ENCODE measurements at places on chromosomes 11 and 22.

- no peak for DNase-seq
These were observed 4.9 kb upstream of the ATP6V1E1 start for GRCh38 chr22:17633217-17633997.

GRCh38 chr11:119845305-119845704 is 116.3 kb upstream of the NECTIN1 start:
- DNase-seq = no peak

GRCh38 chr11:120330045-120330444 is 4.9 kb downstream of the TLCD5 start:
- DNase-seq = no peak

DNA sequence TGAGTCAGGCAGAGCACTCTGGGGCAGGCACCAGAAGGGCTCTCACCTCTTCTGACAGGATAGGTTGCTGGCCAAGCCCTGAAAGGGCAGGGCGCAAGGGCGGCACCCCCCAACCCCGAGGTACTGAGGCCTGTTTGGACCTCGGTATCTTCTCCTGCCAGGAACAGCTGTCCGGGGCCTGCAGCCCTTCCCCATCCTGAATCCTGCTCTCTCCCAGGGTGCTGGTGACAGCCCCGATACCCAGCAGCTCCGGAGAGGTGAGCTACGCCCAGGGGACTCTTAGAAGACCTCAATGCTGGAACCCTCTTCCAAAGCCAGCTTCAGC is 79.1 kb downstream of the PHF21B start:
- no peak for DNase-seq

GRCh38 chr22:45251825-45252224 is 11.1 kb upstream of the KIAA0930 start:
- no peak for DNase-seq

GRCh38 chr22:35582218-35582860 is 34.8 kb downstream of the MB start:
- DNase-seq = no peak

DNA sequence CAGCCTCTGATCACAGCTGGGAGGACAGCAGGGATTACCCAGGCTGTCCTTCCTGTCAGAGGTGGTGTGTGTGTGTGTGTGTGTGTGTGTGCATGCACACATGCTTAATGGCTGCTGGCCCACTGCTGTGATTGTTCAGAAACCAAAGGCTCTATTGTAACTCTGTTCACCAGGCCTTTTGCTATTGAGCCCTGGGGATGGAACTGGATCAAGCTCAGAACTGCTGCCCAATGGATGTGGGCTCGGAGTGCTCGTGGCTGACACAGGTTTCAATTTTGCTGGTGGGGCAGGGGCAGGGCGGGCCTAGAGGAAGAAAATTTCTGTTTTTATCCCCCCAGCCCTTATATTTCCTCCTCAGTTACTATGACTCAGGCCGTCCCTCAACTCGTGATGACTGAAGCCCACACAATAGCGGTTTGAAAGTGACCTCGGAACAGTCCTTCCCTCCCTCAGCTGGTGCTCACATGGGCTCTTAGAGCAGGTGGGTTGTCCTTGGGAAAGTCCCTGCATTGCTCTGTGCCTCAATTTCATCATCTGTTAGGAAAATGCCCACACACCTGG is 359.3 kb downstream of the TENM4 start:
- no peak for DNase-seq

GRCh38 chr11:34166806-34167740 is 61.6 kb downstream of the NAT10 start:
- DNase-seq = no peak

- DNase-seq = no peak
These were observed at the start of gene SYT13 for GRCh38 chr11:45285930-45286632. SYT13 (minus strand) TSS chr11:45286341; CDS start chr11:45286207, 134 bp downstream.

DNA sequence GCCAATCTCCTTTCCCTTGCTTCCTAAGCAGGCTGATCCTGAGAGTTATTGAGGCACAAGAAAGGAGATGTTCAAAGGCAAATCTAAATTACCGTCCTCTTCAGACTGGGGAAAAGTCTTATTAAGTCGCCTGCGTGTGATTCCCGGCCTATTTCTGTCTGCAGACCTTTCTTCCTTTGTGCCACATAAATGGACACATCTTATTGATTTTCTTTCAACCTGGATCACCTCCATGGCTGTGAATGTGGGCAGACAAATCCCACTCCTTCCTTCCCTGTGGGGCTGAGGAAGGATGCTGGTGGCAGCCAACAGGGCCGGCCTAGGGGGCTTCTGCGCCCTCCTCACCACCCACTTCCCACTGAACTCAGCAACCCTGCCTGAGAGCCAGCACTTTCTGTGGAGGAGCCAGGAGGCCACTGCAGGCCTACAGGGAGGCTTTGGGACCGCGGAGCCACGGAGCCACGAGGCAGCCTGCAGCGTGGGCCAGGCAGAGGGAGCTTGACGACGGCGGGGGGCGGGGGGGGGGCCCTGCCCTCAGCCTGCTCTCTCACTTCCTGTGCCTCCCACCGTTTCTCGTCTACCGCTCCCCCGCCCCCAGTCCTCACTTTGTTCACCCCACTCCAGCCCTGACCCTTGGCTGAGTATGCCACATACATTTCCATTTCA is 73.6 kb upstream of the LMO1 start:
- no peak for DNase-seq

- no peak for DNase-seq
These were observed 44.7 kb downstream of the SWAP70 start for GRCh38 chr11:9708544-9708943.

GRCh38 chr11:23100726-23101125 is 240.5 kb upstream of the CCDC179 start:
- no peak for DNase-seq

- DNase-seq = no peak
These were observed 167.5 kb downstream of the KIRREL3 start for GRCh38 chr11:126833065-126833464.

- no peak for DNase-seq
These were observed 157.2 kb downstream of the ATG16L2 start for GRCh38 chr11:72971192-72971967.

- DNase-seq = no peak
These were observed 19.8 kb upstream of the GNB1L start for GRCh38 chr22:19874307-19875060.

- DNase-seq = no peak
These were observed 47.5 kb upstream of the CDON start for GRCh38 chr11:126109941-126110731.

- no peak for DNase-seq
These were observed 5.5 kb upstream of the IFITM10 start for GRCh38 chr11:1755692-1756561.

- no peak for DNase-seq
These were observed at the start of gene APOC3 for GRCh38 chr11:116829525-116830183. APOC3 (plus strand) TSS chr11:116829907; CDS start chr11:116830583, 676 bp downstream.
